B cell (primary cell): ENCODE measurements at places on chromosomes 2 and 18. TPM values are rescaled to one million over a fixed set of nuclear protein-coding genes. Genes with fewer than 3 reads are reported as not detected.

Gene FAM110C
- not detected in 2 replicates for total RNA-seq

Gene NGEF
- total RNA-seq, result not detected in 2 replicates

Gene ASAP2
- not detected in 2 replicates for total RNA-seq

Gene RAB27B
- total RNA-seq, result 0.07 and 0.39 TPM in 2 replicates

Gene KLHL30
- 0.12 TPM in 1 of 2 replicates, not detected in the other for total RNA-seq

Gene TEX44
- not detected in 2 replicates for total RNA-seq

Gene ASB18
- not detected in 2 replicates for total RNA-seq

Gene SPRED2
- total RNA-seq, result 0.53 and 1.3 TPM in 2 replicates

Gene PJVK
- total RNA-seq, result 4.0 and 7.9 TPM in 2 replicates

Gene GALM
- 5.1 and 5.8 TPM in 2 replicates for total RNA-seq

Gene MRO
- not detected in 2 replicates for total RNA-seq

Gene LOXL3
- total RNA-seq, result 0.66 and 1.2 TPM in 2 replicates

Gene ANKRD62
- total RNA-seq, result not detected in 2 replicates

Gene TUBB8B
- 0.49 and 0.95 TPM in 2 replicates for total RNA-seq

Gene SCYGR4
- total RNA-seq, result not detected in 2 replicates

Gene RELCH
- 76.0 and 77.9 TPM in 2 replicates for total RNA-seq

Gene ZNF385B
- not detected in 2 replicates for total RNA-seq

Gene MRPL33
- 26.5 and 26.9 TPM in 2 replicates for total RNA-seq

Gene EVA1A
- total RNA-seq, result not detected in 2 replicates

Gene COLEC11
- total RNA-seq, result not detected in 2 replicates

Gene DYSF
- 0.15 and 0.17 TPM in 2 replicates for total RNA-seq

Gene MFSD2B
- not detected in 2 replicates for total RNA-seq

Gene CHRNG
- total RNA-seq, result not detected in 2 replicates

Gene FHOD3
- not detected in 2 replicates for total RNA-seq

Gene OSBPL6
- not detected in 2 replicates for total RNA-seq

Gene TRIP12
- total RNA-seq, result 254 and 274 TPM in 2 replicates

Gene STAT4
- total RNA-seq, result 58.9 and 62.1 TPM in 2 replicates

Gene RNMT
- total RNA-seq, result 54.3 and 57.8 TPM in 2 replicates

Gene PSMA8
- total RNA-seq, result 0.91 and 1.0 TPM in 2 replicates

Gene TXNDC2
- 0.22 and 0.73 TPM in 2 replicates for total RNA-seq

Gene RANBP2
- total RNA-seq, result 67.0 and 69.5 TPM in 2 replicates

Gene XIRP2
- total RNA-seq, result not detected in 2 replicates

Gene CELF4
- not detected in 2 replicates for total RNA-seq

Gene MEP1B
- not detected in 2 replicates for total RNA-seq

Gene AGBL5
- 17.5 and 18.7 TPM in 2 replicates for total RNA-seq

Gene PROKR1
- total RNA-seq, result not detected in 2 replicates

Gene MC4R
- not detected in 2 replicates for total RNA-seq

Gene XDH
- not detected in 2 replicates for total RNA-seq

Gene PIKFYVE
- 79.3 and 80.9 TPM in 2 replicates for total RNA-seq

Gene GPBAR1
- total RNA-seq, result 0.81 and 1.5 TPM in 2 replicates

Gene ARHGAP25
- total RNA-seq, result 207 and 221 TPM in 2 replicates

Gene LIPG
- total RNA-seq, result not detected in 2 replicates

Gene IWS1
- 45.9 and 49.6 TPM in 2 replicates for total RNA-seq

Gene CRYBA2
- not detected in 2 replicates for total RNA-seq

Gene CROCC2
- not detected in 2 replicates for total RNA-seq

Gene COL6A3
- 0.10 and 0.22 TPM in 2 replicates for total RNA-seq

Gene MDH1B
- 0.34 TPM in 1 of 2 replicates, not detected in the other for total RNA-seq

Gene TSPYL6
- not detected in 2 replicates for total RNA-seq

Gene MAP4K4
- 280 and 303 TPM in 2 replicates for total RNA-seq

Gene SEMA4F
- total RNA-seq, result 18.9 and 19.3 TPM in 2 replicates

Gene CIB4
- not detected in 2 replicates for total RNA-seq

Gene NEU2
- total RNA-seq, result not detected in 2 replicates

Gene ITPRID2
- 42.5 and 47.6 TPM in 2 replicates for total RNA-seq
